Astrocyte of the cerebellum (primary cell): ENCODE measurements at places on chromosomes 3 and 15.

- no peak for DNase-seq
These were observed at the start of gene CTXN2 for GRCh38 chr15:48191574-48192225. Gene CTXN2 (plus strand): TSS chr15:48191665. CDS start chr15:48201301, 9,636 bp downstream.

DNA sequence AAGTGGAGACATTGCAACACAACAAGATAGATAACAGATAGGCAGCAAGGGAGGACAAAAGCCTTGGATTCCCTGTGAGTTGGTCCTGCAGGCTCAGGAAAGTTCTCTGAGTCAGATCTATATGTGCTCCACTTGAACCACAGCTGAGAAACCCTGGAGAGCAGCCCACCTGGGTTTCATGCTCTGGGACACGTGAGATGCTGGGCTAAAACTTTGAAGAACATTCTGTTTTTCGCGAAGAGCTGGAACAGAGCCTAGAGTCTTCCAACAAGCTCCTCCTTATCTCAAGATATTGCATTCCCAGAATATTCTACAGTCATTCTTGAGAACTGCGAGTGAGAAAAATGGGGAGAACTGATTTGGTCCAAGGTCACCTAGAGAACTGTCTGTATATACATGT, 583.0 kb upstream of the ROBO1 start:
- no peak for DNase-seq

DNA sequence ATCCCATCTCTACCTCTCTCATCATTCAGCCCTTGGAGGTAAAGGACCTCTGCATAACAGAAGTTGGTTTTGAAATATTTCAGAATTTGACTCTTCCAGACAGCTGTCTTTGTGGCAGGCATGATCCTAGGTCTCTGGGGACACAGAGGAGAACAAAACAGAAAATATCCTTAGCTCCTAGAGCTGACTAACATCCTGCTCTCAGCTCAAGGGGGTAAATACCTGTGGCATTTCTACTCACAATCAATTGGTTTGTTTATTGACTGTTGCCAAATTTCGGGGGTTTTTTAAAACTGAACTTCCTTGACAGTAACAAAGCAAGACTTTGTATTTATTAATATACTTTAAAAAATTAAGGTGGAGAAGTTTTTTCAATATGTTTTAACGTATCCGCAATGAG, 78.8 kb downstream of the EOMES start:
- DNase-seq, result no peak

DNA sequence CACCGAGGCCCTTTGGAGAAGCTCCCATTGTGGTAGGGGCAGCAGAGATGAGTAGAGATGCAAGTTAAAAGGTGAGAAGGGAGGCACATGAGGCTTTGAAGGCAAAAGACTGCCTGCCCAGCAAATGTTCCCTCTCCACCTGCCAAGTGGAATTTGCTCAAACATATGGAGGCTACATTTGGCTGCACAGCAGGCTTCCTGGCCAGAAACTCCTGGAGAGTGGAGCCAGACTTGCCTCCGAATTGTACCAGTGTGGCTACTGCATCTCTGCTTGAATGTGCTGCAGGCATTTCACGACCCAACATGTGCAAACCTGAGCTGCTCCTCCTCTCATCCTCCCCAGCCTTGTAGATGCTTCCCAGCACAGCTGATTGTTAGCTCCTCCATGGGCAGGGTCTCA, 229.2 kb downstream of the ZNF621 start:
- no peak for DNase-seq

GRCh38 chr3:187713504-187713903, 11.1 kb upstream of the RTP2 start:
- DNase-seq, result no peak

- no peak for DNase-seq
These were observed 52.7 kb downstream of the TLE3 start for GRCh38 chr15:70045045-70045444.

DNA sequence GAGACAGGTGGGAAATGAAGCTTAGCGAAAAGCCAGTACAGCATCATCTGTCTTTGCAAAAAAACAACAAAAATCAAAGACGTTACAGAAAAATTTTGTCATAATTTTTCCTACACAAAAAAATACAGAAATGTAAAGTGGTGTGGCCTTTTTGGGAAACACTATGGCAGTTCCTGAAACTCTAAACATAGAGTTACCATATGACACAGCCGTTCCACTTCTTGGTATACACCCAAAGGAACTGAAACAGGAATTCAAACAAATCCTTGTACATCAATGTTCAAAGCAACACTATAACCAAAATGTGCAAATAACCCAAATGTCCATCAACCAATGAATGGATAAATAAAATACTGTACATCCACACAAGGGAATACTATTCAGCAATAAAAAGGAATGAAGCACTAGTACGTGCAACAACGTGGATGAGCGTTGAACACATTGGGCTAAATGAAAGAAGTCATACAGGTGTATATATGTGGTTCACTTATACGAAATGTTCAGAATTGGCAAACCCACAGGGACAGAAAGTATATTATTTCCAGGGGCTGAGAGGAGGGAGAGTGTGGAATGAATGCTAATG, 46.8 kb downstream of the GLB1 start:
- no peak for DNase-seq

GRCh38 chr3:180619723-180620122, 17.8 kb downstream of the TTC14 start:
- DNase-seq, result peak; percentile 11

DNA sequence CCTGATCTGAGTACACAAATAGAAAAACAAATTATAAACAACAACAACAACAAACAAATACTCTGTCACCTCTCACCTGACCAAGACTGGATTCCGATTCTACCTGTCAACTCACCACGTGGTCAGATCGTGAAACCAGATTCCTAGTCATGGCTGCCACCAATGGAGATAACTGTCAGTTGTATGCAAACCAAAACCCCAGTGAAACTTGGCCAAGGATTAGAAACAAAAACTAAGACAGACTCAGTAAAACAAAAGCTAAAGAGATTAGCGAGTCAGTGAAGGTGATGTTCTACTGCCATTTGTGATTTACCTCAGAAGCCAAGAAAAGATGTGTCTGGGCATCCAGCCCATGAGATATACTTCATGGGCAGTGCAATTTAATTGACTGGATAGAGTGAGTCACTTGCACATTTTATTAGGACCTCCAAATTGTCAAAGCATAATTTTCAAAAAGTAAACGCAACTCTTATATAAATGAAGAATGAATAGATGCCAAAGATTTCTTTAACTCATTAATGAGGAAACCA, 31.1 kb downstream of the PHLDB2 start:
- no peak for DNase-seq

GRCh38 chr3:156751461-156752025, 74.6 kb upstream of the LEKR1 start:
- peak; percentile 91 for DNase-seq

- peak; percentile 43 for DNase-seq
These were observed 39.4 kb upstream of the LMOD3 start for GRCh38 chr3:69161587-69162307.

GRCh38 chr3:31262201-31262600, 270.5 kb upstream of the STT3B start:
- DNase-seq, result peak; percentile 13

- DNase-seq, result no peak
These were observed 227.4 kb upstream of the AZI2 start for GRCh38 chr3:28575746-28576613.

DNA sequence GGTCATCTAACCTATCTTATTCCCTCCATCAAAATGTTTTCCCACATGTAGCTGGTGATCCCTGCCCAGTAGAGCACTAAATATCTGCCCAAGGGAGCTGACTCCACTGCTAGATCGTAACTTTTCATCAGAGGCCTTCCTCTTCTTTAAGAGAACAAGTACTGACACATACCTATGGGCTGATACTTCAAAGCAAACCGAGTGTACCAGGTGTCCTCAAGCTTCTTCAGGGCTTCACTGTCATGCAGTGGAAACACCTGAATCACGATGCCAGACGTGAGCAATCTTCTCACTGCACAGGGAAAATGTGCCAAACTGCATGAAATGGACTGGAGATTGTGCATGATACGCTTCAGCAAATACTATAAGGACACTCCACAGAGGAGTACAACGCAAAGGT, 41.6 kb downstream of the ANO10 start:
- DNase-seq, result no peak

GRCh38 chr3:134857776-134858362, 62.8 kb downstream of the EPHB1 start:
- DNase-seq, result no peak

- no peak for DNase-seq
These were observed 750.6 kb downstream of the CADM2 start for GRCh38 chr3:85709346-85709892.

- DNase-seq, result no peak
These were observed 114.2 kb upstream of the NECTIN3 start for GRCh38 chr3:110957247-110958025.

DNA sequence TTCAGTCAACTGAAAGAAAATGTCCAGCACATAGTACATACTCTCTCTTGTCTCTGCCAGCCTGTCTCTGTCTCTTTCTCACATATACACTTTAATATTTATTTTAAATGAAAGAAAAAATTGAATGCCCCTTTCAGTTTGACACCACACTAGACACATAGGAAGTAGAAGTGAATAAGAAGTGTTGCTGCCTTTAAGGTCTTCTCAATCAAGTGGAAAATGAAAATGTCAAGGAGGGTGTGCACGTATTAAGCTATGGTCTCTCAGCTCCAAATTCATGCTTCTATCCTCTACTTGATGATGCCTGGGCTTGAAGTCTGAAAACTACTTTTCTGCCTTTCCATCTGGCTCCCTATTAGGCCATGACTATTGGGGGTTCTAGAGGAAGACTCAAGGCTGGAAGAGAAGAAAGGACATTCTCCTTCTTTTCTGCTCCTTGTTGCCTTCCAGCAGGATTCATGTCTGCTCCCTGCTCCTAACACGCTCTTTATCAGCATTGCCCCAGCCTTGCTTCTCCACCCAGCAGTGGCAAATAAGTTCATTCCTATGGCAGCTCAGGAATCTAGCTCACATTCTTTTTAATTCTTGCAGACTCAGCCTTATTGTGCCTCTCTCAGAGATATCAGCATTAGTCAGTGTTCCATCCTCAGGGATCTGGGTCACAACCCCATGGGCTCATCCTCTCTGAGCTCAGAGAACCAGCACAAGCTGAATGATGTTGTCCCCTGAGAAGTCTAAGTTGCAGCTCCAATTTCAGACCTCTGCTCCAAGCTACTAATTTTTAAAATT, 609.1 kb upstream of the GRM7 start:
- DNase-seq, result no peak

DNA sequence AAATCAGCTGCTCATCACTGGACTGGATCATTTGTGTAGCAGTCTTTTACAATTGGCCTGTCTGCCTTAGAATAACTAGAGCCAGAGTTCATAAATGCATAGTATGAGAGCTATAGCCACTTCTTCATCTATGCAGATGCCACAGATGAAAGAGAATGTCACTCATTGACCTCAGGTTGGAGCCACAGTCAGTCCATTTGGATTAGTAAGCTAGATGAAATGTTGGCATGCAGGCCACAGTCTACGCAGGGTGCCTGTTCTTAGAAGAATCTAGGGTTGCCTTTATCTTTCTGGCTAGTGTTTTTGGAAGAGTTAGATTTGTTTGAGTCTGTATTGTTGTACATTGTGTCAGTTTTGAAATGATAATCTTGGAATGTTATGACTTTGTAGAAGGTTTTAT, 25.4 kb upstream of the EDEM1 start:
- peak; percentile 79 for DNase-seq

GRCh38 chr3:183540501-183541234, 14.8 kb downstream of the KLHL6 start:
- no peak for DNase-seq

GRCh38 chr15:79332824-79333510, 22.1 kb downstream of the TMED3 start:
- no peak for DNase-seq

- DNase-seq, result no peak
These were observed 41.4 kb downstream of the ACSBG1 start for GRCh38 chr15:78192826-78193594.

DNA sequence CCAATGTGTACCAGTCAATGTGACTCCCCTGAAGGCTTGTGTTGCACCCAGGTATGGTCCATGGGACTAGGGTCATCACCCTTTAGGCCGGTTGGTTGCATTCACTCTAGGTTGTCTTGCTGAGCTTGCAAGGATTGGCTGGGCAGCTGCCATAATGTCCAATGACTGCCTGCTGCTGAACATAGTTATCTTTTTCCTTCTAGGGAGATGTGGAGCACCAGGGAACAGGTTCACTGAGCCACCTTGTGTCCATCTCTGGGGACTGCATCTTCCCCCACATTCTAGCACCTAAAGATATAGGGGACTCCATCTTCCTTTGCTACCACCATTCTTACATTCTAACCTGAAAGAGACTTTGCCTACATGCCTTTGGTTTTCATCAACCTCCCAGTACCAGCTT, 580.4 kb upstream of the TBL1XR1 start:
- no peak for DNase-seq

DNA sequence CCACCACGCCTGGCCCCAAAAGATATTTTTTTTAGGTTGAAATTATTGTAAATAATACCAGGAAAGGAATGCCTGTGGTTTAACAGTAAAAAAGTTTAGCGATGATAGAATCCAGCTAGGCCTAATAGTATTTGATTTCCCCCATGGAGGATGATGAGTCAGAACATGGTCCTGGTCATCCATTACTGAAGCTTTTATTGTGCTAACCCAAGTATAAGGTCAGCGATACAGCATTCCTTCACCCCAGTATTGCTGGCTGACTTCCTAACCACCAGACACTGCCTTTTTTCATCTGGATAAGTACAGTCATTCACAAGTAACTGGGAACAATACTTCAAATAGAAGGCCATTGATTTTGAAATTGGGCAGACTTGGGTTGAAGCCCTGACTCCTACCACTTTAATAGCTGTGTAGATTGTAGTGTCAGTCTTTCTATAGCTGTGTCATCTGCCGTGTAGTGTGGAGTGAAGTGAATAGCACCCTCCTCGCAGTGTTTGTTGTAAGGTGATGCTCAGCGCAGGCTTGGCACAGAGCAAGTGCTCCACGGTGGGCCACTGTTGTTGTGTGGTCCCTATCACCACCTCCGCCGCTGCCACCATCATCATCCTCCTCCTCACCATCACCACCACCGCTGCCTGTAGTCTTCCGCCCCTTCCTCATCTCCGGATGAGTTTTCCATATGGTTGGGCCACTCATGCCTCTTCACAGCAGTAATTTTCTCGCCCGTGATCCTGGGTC, 436.0 kb upstream of the TPM1 start:
- peak; percentile 100 for DNase-seq

DNA sequence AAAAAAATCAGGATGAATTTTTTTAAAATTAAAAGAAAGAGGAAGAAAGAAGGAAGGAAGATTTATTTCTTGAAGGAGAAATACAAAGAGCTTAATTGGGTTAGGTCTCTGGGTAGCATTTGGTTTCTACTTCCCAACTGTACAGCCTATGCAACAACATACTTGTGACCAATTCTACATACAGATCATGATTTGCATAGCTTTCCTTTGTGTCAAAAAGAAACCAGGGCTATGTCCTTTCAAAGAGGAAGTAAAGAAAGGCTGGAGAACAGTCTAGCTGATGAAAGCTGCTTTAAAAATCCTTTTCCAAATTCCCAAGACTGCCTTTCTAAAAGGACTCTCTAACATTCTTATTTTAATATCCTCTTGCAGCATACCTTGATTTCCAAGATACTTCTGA, 6.1 kb upstream of the HGD start:
- DNase-seq, result no peak

DNA sequence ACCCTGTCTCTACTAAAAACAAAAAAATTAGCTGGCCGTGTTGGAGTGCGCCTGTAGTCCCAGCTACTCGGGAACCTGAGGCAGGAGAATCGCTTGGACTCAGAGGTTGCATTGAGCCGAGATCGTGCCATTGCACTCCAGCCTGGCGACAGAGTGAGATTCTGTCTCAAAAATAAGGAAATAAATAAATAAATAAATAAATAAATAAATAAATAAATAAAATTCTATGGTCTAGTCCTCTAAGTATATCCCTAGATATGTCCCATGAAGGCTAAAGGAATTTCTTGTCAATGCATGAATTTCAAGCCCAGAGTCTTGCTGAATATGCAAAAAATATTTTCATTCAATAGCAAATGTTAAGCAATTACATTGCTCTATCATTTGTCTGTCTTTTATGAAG, 149.0 kb downstream of the EPHA3 start:
- no peak for DNase-seq
